ENCODE measurements at places on chromosomes 5 and 9.

GRCh38 chr9:121950441-121950840, 142.7 kb downstream of the TTLL11 start:
- DNase-seq: no peak

DNA sequence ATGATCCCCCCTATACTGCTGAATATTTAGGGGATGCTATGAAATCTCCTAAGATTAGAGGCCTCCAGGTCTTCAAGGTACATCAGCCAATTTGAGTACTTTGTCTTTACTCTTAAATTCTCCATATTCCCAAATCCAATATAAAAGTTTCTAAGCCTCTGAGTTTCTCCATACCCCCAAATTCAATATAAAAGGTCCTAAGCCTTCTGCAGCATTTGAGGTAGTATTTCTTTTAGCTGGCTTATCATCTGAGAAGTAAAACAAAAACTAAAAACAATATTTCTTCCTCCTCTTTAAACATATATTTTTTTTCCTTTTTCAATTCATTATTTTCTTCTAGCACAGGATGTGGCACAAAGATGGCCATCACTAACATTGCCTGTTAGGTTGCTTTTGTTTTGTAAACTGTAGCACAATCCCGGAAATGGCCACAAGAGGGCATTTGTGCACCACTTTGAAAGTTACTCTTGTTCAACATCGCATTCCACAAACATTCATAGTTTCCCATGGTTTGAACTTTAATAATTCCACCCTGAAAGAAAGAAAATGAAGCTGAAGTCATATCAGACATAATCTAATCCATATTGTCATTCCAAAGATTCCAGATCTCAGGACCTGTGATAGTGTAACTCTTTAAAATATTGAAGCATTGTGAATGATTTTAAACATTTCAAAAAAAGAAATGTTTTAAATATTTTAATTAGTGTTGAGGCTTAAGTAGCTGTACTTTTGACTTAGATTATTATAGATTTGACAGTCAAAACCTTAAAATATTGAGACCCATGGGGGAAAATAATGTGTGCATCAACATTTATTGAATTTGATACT, 21.0 kb upstream of the SCGB3A2 start:
- DNase-seq: peak; percentile 44

- no peak for DNase-seq
These were observed 24.7 kb upstream of the RNU6ATAC start for GRCh38 chr9:134189145-134189469.

GRCh38 chr5:181191526-181192336, 13.3 kb downstream of the TRIM7 start:
- peak; percentile 94 for DNase-seq

DNA sequence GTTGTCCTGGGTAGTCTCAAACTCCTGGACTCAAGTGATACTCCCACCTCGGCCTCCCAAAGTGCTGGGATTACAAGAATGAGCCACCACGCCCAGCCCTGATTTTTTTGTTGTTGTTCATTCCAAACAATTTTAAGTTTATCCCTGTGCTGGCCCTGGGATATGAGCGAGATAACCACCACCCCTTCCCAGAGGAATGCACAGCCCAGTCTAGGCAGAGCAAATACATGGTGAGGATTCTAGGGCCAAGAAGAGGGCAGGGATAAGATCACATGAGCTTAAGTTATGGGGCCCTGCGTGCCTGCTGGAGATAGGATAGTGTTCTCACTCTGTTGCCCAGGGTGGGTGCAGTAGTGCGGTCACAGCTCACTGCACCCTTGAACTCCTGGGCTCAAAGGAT, 21.0 kb upstream of the TOR1B start:
- DNase-seq: no peak

DNA sequence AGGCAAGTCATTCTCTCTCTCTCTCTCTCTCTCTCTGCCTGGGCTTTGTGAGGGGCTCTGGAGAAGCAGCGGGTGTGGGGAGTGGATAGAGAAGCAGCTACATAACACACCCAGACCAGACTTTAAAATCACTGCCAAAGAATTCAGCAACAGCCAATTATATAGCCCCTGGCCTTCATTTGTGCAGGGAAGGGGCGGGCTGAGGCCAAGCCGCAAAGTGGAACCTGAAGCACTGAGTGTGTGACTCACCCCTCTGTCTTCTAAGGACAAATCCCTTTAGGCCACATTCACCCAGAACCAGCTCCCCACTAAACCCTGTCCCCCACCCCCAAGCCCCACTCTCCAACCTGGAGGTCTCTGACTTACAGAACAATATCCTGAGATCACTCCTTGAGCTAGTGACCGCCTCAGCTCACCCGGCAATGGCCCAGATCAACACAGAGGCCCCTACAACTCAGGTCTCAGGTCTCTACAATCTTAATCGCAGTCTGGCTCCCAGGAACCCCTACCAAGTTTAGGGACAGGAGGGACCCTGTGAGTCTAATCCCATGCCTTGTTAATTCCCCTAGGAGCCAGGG, 6.0 kb downstream of the B4GALT1 start:
- peak; percentile 64 for DNase-seq

DNA sequence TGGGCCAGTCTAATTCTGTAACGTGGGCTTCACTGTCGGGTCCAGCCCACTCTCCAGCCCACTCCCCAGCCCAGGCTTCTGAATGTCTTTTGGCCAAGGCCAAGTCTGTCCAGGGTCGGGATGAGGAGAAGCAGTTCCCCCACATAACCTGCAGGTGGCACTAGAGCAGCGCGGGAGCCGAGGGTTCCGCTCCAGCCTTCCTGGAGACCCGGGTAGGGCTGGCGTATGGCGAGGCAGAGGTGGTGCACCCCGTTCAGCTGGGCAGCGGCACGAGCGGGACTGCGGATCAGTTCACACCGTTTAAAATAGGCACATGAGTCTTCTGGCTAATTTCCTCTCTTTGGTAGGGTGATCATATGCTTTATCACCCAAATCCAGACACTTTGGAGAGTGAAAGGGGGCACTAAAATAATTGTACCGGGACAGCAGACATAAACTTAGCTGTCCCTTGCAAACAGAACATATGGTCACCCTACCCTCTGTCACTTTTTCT, 185.9 kb downstream of the MSX2 start:
- peak; percentile 74 for DNase-seq

- DNase-seq: no peak
These were observed 988.7 kb upstream of the ARRDC3 start for GRCh38 chr5:92371889-92372235.

- no peak for DNase-seq
These were observed 11.4 kb downstream of the JADE2 start for GRCh38 chr5:134536876-134537275.

DNA sequence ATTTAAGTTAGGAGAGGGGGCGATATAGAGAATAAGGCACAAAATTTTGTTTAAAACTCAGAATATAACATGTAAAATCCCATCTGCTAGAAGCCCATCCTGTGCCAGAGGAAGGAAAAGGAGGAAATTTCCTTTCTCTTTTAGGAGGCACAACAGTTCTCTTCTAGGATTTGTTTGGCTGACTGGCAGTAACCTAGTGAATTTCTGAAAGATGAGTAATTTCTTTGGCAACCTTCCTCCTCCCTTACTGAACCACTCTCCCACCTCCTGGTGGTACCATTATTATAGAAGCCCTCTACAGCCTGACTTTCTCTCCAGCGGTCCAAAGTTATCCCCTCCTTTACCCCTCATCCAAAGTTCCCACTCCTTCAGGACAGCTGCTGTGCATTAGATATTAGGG, 18.3 kb downstream of the MOCS2 start:
- no peak for DNase-seq

DNA sequence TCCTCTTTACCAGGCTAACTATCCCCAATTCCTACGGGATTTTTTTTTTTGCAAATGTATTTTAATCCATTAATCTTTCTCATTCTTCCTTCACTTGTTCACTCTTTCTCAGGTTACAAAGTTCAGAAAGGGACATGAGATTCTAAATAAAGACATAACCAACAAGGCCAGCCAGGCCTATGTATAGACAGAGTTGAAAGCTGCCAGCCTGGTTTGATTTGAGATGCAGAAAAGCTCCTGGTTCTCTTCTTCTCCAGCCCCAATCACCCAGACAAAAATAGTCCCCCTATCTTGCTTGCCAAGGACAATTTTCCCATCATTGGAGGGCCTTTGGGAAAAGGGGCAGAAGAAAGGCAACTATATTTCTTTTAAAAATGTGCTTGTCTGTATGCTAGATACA, 398.8 kb downstream of the NFIB start:
- DNase-seq: no peak

GRCh38 chr9:34591248-34591916, 1.9 kb upstream of the CNTFR start:
- DNase-seq: peak; percentile 88

- no peak for DNase-seq
These were observed 555.5 kb downstream of the MAT2B start for GRCh38 chr5:164060786-164061355.

DNA sequence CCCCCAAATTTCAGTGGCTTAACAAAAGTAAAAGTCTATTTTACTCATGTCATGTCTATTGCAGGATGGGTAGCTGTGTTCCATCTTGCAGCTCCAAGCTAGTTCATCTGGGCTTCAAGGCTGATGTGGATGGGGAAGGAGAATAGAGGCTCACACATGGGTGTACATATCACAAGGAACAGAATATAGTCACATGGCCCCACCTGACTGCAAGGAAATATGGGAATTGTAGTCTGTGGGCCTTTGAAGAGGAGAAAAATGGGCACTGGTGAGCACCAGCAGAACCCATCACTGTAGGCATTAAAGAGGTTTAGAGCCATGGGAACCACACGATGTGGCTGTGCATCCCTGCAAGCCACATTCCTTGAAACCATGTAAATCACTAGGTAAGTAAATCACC, 17.9 kb upstream of the TRIO start:
- no peak for DNase-seq

All from activated CD4-positive, alpha-beta T cell treated with anti-CD3 and anti-CD28 coated beads, Interleukin-2, amount 50 U/mL, for 48 hours (primary cell).